ENCODE measurements at places on chromosomes 12 and 14.

GRCh38 chr12:100827901-100828520 lies 33.4 kb downstream of the ANO4 start:
- DNase-seq, result no peak

- no peak for DNase-seq
These were observed 601 bp downstream of the KLC1 start for GRCh38 chr14:103629503-103630121.

DNA sequence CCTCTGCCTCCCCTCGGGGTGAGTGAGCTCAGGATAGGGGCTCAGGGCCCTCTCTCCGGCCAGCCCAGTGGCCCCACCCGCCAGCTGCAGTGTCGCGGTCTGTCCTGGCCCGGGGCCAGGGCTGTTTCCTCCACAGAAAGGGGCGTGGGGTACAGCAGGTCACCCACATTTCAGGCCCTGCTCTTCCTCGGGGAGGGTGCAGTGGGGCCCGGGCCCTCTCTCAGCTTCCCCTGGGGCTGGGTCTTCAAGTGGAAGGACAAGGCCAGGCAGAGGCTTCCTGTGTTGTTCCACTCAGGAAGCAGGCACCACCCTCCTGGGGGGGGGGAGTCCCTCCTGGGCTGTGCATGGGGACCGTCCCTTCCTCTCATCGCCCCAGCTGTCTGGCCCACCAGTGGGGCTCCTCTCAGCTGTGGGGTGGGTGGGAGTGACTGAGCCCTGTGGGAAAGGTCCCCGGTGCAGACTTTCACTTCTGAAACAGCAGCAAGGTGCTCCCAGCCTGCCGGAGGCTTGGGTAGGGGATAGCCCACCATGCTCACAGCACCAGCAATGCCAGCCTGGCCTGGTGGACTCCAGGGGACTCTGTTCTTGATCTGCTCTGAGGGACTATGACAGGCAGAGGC lies 3.7 kb downstream of the GPR132 start:
- no peak for DNase-seq

GRCh38 chr14:24321212-24321975 lies 10.1 kb downstream of the LTB4R start:
- DNase-seq, result no peak

DNA sequence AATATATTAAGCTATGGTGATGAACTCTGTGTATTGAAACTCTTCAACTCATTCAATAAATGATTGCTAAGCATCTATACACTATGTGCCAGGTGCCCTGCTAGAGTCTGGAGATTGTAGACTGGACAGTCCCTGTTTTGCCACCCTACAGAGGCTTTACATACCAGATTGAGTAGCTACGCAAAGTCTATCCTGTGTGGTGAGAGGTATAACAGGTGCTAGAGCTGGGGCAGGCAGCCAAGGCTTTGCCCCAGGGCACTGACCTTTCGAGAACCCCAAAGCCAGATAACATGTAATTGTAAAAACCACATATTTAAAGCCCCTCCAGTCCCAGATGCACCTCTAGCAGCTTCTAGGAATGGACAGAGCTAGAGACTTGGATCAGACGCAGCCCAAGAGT lies 52.8 kb downstream of the PPM1H start:
- no peak for DNase-seq

All from right renal cortex interstitium (tissue), 3 donors.